Right cardiac atrium (tissue), 5 donors: ENCODE measurements at places on chromosomes 4 and X.

- DNase-seq: no peak
Measured at GRCh38 chrX:42869659-42870476, 91.9 kb upstream of the PPP1R2C start.

DNA sequence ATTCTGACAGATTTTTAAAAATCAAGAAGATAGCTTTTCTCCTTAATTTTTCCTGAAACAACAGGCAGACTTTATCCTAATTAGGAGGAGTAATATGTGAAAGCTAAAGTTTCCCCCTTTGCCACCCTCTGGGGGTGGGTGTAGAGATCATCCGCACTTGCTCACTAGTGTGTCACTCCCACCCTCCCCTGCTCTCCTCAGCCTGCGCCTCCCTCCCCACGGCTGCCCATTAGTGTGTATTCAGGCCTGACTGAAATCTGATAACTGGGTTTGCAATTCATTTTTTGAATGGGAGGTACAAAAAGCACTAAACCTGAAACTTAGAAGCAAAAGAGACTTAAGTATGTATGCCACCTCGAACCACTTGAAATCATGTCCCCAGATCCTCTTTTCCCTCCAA lies 110.4 kb upstream of the TRIM2 start:
- no peak for DNase-seq

GRCh38 chrX:40434443-40434842 lies 146.3 kb upstream of the ATP6AP2 start:
- no peak for DNase-seq

GRCh38 chr4:85708468-85708867 lies 233.5 kb downstream of the ARHGAP24 start:
- no peak for DNase-seq

DNA sequence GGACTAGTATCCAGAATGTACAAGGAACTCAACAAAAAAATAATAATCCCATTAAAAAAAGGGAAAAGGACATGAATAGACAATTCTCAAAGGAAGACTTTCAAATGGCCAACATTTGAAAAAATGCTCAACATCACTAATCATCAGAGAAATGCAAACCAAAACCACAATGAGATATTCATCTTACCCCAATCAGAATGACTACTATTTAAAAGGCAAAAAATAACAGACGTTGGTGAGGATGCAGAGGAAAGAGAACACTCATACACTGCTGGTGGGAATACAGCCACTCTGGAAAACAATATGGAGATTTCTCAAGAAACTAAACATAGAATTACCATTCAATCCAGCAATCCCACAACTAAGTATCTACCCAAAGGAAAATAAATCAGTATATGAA lies 133.1 kb downstream of the KDR start:
- no peak for DNase-seq

- DNase-seq: peak; percentile 24
Measured at GRCh38 chr4:3470244-3471097, 7.4 kb downstream of the DOK7 start.
